Aorta (tissue), 5 donors: ENCODE measurements at places on chromosomes 3 and 15.

DNA sequence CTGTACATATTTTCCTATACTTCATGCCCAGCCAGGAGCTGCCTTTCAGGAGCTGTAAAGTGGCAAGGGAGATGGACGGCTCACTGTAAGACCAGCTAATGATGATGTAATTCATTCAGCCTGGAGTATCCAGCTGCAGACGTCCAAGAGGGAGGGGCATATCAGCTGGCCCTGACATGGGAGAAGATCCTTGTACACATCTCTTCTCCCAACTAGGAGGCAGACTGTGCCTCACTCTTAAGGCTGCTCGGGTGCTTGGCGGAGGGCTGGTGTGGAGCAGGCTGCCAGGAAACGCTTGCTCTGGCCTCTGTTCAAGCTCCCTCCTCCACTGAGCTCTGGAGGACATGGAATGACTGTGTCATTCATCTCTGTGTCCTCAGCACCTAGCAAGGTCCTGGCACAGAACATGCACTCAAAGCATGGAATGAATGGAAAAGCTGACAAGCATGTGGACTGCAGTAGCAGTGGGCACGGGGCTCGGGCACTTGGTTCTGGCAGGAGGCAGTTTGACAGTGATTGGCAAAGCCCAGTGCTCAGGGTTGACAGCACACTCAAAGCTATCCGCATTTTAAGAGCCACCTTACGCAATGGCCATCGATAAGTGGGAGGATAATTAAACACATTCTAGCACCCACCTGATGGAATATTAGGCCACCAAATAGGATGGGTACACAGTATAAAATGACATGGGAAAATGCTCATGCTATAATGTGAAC lies 72.4 kb downstream of the TBC1D2B start:
- DNase-seq, result peak; percentile 93

DNA sequence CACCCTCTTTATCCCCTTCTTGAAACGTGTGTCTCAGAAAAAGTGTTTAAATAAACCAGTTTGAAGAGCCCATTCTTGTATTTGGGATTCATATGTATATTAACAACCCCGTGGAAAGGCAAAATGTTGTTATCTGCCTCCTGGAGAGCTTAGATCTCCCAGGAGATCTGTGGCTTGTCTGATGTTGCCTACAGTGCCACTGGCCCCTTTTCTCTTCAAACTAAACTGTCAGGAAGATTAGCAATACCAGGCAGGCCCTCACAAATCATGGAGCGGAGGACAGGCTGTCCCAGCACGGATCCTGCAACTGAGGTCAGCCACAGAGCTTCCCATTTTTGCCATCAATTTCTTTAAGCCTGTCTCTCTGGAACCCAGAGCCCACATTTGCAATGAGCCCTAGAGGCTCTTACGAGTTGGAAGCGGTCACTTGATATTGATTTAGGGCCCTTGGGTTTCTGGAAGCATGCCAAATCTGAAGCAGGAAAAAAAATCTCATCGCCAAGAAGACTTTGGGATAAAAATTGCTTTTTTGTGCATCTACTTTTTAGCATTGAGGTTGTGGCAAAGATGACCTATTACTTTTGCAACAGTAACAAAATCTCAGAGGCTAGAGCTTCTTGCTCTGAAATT lies 234.1 kb downstream of the OPA1 start:
- DNase-seq, result no peak

DNA sequence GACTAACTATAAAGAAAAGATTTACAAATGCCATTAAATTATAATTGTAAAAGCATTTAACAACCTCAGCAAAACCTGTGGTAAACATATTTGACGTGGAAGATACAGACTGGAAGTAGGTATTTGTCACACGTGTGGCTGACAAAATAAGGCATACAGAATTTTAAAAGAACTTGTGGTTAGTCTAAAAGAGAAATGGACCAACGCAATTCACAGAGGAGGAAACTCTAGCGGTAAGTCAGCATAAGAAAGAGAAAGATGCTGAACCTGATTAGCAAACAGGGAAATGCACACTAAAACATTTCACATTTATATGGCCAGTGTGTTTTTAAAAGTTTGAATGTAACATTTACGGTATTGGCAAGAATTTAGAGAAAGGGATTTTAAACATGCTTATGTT lies 35.3 kb downstream of the KCNH8 start:
- no peak for DNase-seq

GRCh38 chr3:134291319-134292254 lies 40.9 kb upstream of the RYK start:
- peak; percentile 77 for DNase-seq

- DNase-seq, result no peak
These were observed 227.8 kb downstream of the TBL1XR1 start for GRCh38 chr3:176969506-176969905.

DNA sequence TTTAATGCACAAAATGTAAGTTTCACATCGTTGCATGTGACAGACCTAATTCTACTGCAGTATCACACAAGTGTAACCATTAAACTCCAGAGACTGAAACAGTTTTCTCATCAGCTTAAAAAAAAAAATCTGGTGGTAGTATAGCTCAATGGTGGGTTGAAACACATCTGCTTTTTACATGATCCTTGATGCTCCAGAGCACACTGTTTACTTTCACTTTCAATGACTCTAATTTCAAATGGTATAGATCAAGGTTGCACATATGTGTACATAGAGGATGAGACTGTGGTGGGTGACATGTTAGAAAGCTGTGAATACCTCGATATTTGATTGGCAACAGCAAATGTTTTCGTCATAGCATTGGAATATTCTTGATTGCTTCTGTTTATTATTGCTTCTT lies 22.4 kb downstream of the MCTP2 start:
- no peak for DNase-seq

DNA sequence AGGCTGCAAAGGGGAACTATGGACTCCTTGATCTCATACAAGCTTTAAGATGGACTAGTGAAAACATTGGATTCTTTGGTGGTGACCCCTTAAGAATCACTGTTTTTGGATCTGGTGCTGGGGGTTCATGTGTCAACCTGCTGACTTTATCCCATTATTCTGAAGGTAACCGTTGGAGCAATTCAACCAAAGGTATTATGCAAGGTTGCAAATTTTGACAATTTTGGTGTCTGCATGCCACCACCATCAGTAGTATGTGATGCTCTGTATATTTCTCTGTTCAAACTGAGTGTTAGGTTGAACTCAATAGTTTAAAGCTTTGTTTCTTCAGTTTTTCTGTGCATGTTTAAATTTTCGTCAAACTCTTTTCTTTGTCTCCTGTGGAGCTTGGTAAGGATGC lies 583.8 kb upstream of the NAALADL2 start:
- no peak for DNase-seq

GRCh38 chr15:74611341-74611740 lies 4.3 kb upstream of the CLK3 start:
- DNase-seq, result no peak

DNA sequence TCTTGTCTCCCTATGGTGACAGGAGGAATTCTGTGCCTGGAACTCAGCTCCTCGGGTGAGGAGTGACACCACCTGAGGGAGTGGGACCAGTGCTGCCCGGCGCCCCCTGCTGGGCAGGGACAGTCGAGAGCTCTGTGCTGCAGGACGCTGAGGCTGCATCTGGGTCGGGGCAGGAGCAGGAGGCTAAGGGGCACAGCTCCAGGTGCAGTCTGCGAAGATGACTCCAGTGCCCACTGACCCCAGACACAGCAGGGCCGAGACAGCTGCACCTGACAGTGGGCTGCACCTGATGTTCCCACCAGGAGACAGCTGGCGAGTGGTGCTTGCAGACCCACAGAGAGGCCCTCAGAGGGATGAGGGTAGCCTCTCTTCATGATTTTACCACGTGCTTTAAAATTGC lies 152.9 kb downstream of the ATP10A start:
- DNase-seq, result no peak

DNA sequence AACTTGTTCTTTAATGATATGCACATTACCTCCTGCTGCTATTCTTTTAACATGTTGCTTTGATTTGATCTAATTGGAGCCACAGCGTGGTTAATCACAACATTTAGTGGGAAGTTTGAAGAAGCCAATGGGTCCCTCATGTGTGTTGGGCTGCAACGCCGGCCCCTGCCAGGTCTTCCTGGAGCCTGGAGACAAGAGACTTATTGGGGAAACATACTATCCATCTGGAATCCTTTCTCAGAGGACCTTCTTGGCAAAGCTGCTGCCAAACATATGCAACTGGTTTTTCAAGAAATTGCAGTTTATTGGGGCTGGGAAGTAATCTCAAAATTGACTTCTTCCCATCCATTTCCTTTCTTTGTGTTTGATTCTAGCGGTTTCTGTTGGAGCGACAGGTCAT lies 396.3 kb upstream of the PROK2 start:
- DNase-seq, result no peak

GRCh38 chr3:51938780-51939425 lies 2.8 kb downstream of the RRP9 start:
- peak; percentile 46 for DNase-seq

DNA sequence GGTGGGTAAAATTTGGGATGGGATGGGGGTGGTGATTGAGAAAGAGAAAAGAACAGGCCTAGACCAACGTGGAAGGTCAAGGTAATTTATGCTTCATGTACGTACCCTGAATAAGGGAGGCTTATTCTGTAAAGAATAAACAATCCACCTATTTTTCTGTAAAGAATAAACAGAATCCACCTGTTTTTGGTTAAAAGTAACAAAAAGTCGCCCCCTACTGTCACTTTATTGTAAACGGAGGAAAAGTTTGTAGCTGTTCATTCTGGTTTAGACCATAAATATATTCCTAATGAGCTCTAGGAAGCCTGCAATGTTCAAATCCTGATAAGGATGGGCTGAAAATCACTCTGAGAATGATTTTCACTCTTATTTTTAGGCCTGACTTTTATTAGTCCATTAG lies 23.5 kb upstream of the SQOR start:
- DNase-seq, result no peak

DNA sequence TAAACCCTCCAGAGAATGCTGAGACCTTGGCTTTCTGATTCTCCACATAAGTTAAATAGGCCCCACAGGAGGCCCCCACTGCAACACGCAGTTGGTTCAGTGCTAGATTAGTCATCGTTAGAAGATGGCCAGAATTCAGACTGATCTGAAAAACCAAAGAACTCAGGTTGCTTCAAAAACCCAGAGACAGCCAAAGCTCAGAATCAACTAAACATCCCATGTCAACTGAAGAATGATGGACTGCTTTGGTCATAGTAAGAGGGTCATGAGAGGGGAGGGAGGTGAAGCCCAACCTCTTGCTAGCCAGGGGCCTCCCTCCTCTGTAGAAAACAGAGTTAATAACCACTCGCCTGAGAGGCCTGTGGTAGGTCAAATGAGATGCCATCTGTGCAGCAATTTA lies 93.1 kb downstream of the AKAP13 start:
- DNase-seq, result no peak

- DNase-seq, result no peak
These were observed 11.4 kb upstream of the SPTBN5 start for GRCh38 chr15:41905036-41905793.

DNA sequence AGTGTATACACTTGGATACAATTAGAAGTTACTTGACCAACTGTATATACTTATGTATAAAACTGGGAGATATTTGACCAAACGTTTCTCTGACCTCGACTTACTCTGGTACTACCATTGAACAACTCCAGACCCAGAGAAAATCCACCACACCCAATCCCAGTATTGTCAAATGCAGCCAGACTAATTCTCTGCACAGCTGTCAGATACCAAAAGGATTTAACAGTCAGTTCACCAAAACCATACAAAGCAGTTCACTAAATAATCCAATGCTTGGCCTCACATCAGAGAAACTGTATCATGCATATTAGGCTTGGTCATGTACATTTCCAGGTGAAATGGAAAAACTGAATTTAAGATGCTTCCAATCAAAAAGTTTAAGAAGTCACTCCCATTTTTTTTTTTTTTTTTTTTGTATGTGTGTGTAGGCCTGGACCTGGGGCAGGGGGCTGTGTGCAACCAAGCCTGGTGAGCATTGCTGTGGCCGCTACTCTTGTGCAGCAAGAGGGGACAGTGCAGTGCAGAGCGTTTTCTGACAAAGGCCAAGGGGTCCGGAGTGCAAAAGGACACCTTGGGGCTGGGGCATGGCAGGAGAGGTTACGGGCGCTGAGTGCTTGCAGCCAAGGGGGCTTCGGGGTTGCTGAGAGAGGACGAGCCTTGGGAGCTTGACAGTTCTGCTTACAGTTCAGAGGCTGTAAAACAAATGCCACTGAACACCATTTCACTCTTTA lies 1.4 kb downstream of the TOMM70 start:
- DNase-seq, result no peak

DNA sequence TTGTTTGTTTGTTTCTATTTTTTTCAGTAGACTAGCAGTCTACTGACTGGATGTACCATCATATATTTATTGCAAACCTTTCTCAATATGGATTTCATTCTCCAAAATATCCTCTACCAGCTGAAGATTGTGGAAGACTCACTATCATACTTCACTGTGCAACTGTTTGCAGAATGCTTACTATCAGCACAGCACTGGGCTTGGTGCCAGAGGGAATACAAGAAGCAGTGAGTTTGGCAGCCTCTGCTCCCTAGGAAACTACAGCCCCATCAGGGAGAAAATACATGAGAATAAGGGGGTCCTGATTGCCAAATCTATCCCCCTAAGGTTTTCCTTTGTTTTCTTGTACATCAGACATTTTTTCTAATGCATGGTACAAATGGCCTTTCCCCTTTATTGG lies 27.5 kb downstream of the AQP9 start:
- DNase-seq, result no peak

- DNase-seq, result no peak
These were observed 30.3 kb upstream of the POLG start for GRCh38 chr15:89364741-89365450.

DNA sequence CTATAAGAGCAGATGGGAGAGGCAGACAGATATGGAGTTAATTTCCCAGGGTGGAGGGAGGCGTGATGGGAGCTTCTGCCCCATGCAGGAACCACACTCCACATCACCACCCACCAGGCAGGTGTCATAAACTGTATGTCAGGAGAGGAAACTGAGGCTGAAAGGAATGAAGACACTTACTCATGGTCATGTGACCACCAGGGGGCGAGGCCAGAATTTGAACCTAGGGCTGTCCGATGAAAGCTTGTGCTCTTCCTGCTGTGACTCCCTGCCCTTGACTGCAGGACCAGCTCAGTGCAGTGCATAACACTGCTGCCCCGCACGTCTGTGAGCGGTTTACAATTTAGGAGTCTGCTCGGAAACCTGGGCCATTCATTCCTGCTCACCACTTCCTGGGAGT lies 28.8 kb downstream of the NUP210 start:
- no peak for DNase-seq

GRCh38 chr15:58115692-58116091 lies 22.5 kb upstream of the AQP9 start:
- no peak for DNase-seq
